ENCODE measurements at places on chromosomes 2 and 18. TPM values are rescaled to one million over a fixed set of nuclear protein-coding genes. Genes with fewer than 3 reads are reported as not detected.

DNA sequence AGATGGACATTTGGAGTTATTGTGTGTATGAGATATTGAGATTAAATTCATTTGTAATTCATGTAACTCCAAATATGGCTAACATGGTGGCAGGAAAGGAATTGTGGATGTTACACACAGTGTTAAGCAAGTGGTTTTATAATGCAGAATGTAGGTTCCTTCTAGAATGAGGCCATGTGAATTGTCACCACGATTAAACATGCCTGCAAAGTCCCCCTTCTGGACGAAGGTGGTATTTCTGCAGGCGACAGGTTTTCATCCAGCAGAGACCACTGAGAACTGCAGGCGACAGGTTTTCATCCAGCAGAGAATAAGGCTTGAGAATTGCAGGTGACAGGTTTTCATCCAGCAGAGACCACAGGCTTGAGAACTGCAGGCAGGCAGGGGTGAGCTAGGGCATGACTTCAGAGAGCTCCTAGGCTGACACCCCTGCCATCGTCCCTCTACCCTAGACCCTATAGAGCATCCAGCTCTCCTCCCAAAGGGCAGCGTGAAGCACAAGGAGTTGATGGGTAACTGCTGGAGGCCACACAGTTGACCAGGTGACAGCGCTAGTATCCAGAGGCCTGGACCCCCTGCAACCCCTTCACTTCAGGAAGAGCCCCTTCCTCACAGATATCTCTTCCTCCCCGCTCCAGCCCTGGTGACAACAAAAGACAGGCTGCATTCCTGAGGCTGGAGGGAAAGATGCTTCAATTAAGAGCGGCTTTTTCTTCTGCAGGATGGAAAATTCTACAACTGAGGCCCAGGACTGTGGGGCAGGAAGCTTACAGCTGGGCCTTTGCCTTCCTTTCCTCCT lies 175.8 kb downstream of the LOXHD1 start:
- DNase-seq, result no peak

- no peak for DNase-seq
Observed at GRCh38 chr2:88095022-88095421, 27.4 kb downstream of the SMYD1 start.

SPIRE1 gene
- 43.7 TPM for total RNA-seq

GLI2 gene
- total RNA-seq, result 2.2 TPM

- no peak for DNase-seq
Observed at GRCh38 chr2:41930807-41931566, 116.8 kb upstream of the PKDCC start.

KLHL30 gene
- 20.6 TPM for total RNA-seq

DNA sequence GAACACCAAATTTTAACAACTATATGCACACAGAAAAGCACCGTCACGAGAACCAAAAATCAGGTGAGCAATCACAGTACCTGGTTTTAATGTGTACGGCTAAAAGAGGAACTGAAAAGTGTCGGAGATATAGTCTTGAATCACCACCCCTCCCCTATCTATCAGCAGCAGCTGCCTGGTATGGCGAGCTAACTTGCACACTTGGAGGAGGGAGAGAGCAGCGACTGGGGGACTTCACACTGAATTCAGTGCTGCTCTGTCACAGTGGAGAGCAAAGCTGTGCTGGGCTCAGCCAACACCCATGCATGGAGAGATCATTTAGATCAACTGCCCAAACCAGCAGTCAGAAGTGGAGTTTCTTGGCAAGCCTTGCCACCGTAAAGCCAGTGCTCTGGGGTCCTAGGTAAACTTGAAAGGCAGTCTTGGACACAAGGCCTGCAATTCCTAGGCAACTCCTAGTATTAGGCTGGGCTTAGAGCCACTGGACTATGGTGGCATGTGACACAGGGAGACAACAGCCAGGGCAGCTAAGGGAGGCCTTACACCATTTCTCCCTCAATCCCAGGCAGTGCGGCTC lies 89.2 kb upstream of the CD226 start:
- DNase-seq, result no peak

DNA sequence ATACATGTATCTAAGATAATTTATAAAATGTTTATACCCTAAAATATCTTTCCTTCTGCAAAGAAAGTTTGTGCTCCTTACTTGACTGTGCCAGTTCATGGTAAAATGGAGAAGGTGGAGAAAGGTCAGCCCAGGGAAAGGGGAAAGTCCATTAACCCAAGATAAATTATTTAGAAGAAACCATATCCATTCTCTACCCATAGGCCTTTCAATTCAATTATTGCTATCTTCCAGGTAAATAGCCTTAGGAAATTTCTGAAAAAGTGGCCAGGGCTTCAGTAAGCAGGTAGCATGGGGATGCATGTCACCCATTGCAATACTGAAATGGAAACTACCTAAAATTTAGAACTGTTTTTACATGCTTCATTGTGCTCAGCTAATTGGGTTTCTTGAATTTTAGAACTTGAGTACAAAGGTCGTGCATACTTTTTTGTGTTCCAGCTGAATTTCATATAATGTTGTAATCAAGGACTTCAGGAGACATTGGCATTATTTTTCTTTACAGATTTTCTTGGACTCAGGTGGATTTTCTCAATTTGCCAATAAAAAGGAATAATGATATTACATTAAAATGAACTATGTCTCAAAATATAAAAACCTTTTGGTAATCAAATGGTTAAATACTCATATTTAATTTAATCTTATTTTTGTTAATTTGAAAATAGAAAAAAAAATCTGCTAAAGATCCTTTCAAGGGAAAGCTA lies 124.9 kb downstream of the CSRNP3 start:
- DNase-seq, result no peak

LHCGR gene
- total RNA-seq, result 0.11 TPM
